ENCODE measurements at places on chromosomes 16 and 17.

DNA sequence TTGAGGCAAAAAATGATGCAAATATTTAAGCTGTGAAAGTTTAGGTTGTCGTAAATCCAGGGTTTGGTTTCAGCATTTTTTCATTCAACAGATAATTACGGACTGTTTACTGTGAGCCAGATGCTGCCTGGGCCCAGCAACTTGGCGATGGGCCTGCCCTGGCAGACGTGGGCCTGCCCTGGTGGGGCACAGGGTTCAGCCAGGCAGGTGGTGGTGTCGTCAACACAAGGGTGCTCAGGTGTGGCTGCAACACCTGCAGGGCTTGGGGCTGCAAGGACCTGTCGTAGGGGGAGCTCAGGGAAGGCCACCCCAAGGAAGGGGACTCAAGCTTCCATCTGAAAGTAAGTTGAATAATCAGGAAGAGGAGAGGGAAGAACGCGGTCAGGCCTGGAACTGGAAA, 15.1 kb downstream of the ZC3H18 start:
- DNase-seq: no peak

DNA sequence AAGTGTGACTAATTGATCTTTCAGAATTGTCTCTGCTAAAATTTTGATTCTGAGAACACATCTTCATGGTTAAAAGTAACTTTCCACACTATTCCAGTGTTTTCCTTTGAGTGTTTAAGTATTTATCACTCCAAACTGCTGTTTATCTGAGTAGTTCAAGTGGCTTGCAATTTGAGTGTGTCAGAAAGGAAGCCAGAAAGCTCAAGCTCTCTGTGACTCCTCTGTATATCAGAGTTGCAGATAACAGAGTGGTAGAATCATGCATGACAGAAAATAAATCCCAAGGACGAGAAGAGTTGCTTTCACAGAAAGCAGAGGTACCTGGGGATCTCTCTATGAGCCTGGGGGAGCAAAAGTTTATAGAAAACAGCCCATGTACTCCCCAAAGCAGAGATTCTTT, 130.0 kb downstream of the CYB561 start:
- no peak for DNase-seq

- DNase-seq: no peak
These were observed 27.8 kb upstream of the TMEM220 start for GRCh38 chr17:10757647-10758046.

- DNase-seq: no peak
These were observed 15.4 kb downstream of the SMARCE1 start for GRCh38 chr17:40632216-40632615.

- DNase-seq: no peak
These were observed 30.7 kb upstream of the FOXJ1 start for GRCh38 chr17:76171706-76172105.

DNA sequence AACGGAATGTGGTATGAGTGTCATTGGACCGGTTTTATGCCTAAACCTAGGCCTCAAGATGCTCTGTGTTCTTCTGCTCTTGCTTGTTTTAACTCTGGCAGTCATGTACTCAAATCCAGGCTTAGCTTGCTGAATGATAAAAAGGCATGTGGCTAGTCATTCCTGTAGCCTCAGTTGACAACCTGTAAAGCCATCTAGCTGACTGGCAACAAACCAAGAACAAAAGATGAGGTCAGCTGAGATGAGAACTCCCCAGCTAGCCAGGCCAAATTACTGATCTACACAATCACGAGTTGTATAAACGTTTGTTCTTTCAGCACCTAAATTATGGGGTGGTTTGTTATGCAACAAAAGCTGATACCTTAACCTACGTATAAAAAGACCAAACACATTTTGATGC, 1406.0 kb upstream of the CDH8 start:
- DNase-seq: no peak

- DNase-seq: no peak
These were observed 25.6 kb upstream of the BHLHA9 start for GRCh38 chr17:1244606-1245012.

DNA sequence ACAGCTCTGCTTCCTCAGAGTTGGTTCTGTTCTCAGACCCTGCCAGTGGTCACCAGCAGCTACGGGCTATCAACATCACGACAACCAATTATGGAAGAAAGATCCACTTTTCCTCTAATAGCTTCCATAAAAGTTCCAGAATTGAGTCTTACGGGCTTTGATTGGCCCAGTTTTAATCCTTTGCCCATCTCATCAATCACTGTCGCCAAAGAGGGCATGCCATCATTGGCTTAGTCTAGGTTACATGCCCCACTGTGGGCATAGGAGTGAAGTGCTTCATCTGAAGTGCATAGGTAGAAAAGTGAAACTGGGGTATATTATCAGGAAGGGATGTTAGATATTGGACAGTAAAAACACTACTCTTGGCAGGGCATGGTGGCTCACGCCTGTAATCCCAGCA, 76.6 kb upstream of the DHX40 start:
- no peak for DNase-seq

GRCh38 chr17:57517632-57518456, 227.3 kb downstream of the CCDC182 start:
- no peak for DNase-seq

DNA sequence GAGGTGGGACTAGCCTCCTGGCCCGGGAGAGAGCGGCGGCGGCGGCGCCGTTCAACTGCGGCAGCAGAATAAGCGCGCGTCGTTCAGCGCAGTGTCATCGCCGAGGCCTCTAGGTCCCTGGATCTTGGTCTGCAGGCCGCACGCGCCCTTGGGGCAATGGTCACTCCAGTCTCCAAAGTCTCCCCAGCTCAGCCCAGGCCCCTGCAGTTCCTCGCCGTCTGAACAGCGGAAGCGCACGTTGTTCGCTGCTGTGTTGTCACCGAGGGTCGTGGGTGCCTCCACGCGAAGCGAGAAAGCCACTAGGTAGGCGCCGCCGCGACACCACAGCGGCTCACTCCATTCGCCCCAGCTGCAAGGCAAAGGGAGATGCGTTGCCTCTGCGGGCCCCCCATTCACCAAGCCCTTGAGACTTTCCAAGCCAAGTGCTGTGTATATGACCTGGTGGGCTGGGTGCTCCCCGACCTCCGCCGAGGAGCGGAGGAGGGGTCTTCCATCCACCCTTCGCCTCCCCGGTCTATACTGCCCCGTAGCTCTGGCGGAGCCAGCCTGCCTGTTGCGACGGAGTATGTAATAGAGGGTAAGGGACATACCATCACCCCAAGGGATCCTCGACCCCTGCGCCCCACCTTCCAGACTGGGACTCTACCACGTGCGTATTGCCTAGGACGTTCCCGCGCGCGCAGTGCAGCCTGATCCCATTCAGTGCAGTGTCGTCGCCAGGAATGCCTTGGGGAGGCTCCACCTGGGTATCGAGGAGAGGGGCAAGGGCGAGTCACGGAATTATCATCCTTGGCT, 656 bp downstream of the VMO1 start:
- no peak for DNase-seq
